ENCODE measurements at places on chromosomes 3 and 15.

- no peak for DNase-seq
These were observed 52.0 kb upstream of the DLG1 start for GRCh38 chr3:197350446-197350845.

GRCh38 chr3:177371146-177371545 is 173.9 kb upstream of the TBL1XR1 start:
- DNase-seq, result no peak

- DNase-seq, result no peak
These were observed 17.4 kb upstream of the TXNRD3 start for GRCh38 chr3:126672340-126672739.

- no peak for DNase-seq
These were observed 108.6 kb upstream of the AADACL2 start for GRCh38 chr3:151625086-151625485.

- no peak for DNase-seq
These were observed 438.1 kb downstream of the NAALADL2 start for GRCh38 chr3:175297216-175297615.

GRCh38 chr3:171383206-171384018 is 76.8 kb downstream of the TNIK start:
- no peak for DNase-seq

- no peak for DNase-seq
These were observed 1.9 kb upstream of the LOXL1 start for GRCh38 chr15:73924171-73924921.

- no peak for DNase-seq
These were observed 34.9 kb downstream of the PPP1R2 start for GRCh38 chr3:195508185-195508584.

- DNase-seq, result no peak
These were observed 4.6 kb upstream of the CTNNB1 start for GRCh38 chr3:41194701-41195100.

All from anterior cingulate cortex (tissue), 58 donors.